ENCODE measurements at places on chromosomes 2 and 18. TPM values are rescaled to one million over a fixed set of nuclear protein-coding genes. Genes with fewer than 3 reads are reported as not detected.

SLC9A4 gene
- total RNA-seq: not detected

DNA sequence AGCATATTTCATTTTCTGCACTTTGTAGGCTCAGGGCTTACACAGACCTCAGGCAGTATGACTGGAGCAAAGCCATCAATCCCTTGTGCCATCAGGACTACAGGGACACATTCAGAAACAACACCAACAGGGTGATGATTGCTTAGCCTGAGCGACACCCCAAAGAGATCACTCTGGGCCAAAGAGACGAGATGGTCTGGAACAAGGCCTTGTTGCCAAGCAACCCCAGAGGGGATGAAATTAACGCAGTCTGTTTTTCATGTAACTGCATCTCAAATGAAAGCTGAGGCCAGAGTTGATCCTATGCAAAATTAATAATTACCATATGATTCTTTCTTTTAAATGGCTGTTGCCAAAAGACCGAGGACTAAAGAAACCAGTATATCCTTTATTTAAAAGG is 20.2 kb upstream of the B3GNT2 start:
- no peak overlapping the region for H3K4me3 ChIP-seq
- no peak for DNase-seq
- H3K36me3 ChIP-seq: no peaks in the 10 kb centered on the region
- H3K4me1 ChIP-seq: peaks cover 11% of the 10 kb centered on the region

KCNG2 gene
- total RNA-seq: 0.91 TPM

DNA sequence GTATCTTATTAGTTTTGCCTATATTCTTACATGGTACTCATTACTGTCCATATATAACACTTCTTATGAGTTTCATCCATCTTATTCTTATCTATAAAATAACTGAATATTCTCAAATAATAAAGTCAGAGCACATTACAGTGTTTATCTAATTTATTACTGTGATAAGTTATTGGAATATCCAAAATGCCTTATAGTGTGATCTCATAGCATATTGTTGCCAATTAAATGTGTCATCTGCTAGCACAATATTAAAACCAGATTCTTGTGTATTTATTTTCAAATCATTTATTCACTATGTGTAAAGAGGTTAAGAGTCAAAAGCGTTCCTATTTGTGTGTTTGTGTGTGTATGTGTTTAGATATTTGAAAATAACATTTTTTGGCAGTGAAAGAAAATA is 151.9 kb downstream of the WDR7 start:
- no peak overlapping the region for H3K4me3 ChIP-seq
- no peaks in the 10 kb centered on the region for H3K27me3 ChIP-seq
- DNase-seq: no peak
- no peak overlapping the region for H3K27ac ChIP-seq
- H3K36me3 ChIP-seq: no peaks in the 10 kb centered on the region

GRCh38 chr2:2291500-2292260 is 39.4 kb downstream of the MYT1L start:
- H3K4me1 ChIP-seq: no peaks in the 10 kb centered on the region
- H3K36me3 ChIP-seq: no peaks in the 10 kb centered on the region
- no peaks in the 10 kb centered on the region for H3K27me3 ChIP-seq
- no peak overlapping the region for H3K27ac ChIP-seq

DNA sequence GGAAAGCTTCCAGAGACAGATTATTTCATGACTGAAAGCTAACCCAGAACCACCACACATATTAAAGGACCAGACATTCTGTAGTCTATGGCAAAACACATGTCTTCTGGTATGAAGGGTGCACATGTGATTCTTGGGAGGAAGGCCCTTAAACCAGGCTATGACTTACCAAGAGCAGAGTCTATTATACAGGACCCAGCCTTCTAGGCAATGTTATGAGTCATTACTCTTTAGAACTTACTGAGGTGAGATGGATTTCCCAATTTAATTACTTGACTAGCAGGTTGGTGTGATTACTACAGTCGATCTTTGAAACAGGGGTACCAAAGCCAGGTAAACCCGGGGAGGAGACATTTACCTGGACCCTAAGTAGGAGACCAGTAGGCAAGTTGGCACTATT is 350.8 kb downstream of the TRIB2 start:
- H3K27me3 ChIP-seq: no peaks in the 10 kb centered on the region
- DNase-seq: no peak
- H3K4me3 ChIP-seq: no peak overlapping the region
- no peaks in the 10 kb centered on the region for H3K4me1 ChIP-seq

DNA sequence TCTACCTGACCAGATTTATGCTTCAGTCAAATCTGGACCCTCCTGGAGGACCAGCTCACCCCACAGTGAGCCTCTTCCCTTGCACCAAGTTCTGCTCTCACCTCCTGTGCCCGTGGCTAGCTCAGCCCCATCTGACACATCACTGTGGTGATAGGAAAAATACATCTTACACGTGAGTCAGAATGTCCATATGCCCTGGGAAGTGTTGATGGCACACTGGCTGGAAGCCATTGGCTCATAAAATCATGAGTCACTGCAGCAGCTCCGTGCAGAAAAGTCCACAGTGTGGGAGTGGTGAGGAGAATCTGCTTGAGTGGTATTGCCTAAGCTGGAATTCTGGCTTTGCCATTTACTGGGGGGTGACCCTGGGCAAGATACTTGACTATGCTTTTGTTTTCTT is 42.6 kb upstream of the RAPGEF4 start:
- no peaks in the 10 kb centered on the region for H3K27me3 ChIP-seq
- no peaks in the 10 kb centered on the region for H3K4me1 ChIP-seq
- H3K36me3 ChIP-seq: no peaks in the 10 kb centered on the region
- H3K27ac ChIP-seq: no peak overlapping the region
- no peak overlapping the region for H3K4me3 ChIP-seq
- DNase-seq: no peak

DNA sequence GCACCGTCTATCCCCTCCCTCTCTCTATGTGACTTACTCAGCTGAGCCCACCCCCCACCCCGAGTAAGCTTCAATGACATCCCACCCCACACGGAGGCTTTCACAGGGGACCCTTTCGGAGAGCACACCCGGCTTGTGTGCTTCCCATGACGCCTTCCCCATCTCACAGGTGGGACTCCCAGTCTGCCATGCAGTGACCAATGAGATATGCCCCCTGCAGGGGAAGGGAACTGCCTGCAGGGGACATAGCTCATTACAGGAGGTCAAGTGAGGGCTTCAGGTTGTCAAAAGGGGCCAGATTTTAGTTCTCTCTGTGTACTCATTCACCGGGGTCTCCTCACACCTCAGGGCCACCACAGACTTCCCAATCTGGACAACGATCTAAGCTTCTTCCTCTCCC is 112.6 kb downstream of the GAREM1 start:
- H3K4me3 ChIP-seq: no peak overlapping the region
- no peak for DNase-seq
- H3K36me3 ChIP-seq: no peaks in the 10 kb centered on the region
- H3K27ac ChIP-seq: no peak overlapping the region
- no peaks in the 10 kb centered on the region for H3K4me1 ChIP-seq
- no peaks in the 10 kb centered on the region for H3K27me3 ChIP-seq
